ENCODE measurements at places on chromosomes 7 and 10.

- H3K27ac ChIP-seq: no peak overlapping the region
- H3K4me3 ChIP-seq: no peak overlapping the region
- no peaks in the 10 kb centered on the region for H3K27me3 ChIP-seq
- no peaks in the 10 kb centered on the region for H3K4me1 ChIP-seq
Measured at GRCh38 chr7:158746957-158747356, 42.4 kb upstream of the NCAPG2 start.

GRCh38 chr7:50423860-50424259 is 26.3 kb downstream of the FIGNL1 start:
- H3K27ac ChIP-seq: no peak overlapping the region
- H3K4me3 ChIP-seq: no peak overlapping the region
- no peaks in the 10 kb centered on the region for H3K36me3 ChIP-seq
- no peaks in the 10 kb centered on the region for H3K27me3 ChIP-seq
- no peaks in the 10 kb centered on the region for H3K4me1 ChIP-seq

GRCh38 chr10:85795460-85795859 is 571.1 kb downstream of the GRID1 start:
- H3K27ac ChIP-seq: no peak overlapping the region
- H3K4me3 ChIP-seq: no peak overlapping the region
- H3K27me3 ChIP-seq: peaks cover 4% of the 10 kb centered on the region
- no peak for DNase-seq

DNA sequence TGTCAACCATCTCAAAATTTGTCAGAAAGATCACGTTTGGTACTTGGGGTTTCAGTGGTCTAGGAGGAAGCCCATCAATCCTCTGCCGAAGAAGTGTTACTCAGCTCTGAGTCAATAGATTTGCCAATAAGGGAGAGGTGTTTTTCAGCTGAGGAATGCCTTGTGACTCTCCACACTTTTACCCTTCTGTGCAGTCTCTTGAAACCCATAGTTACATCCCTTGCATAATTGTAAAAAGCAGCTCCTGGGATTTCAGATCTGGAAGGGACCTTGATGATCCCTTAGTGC is 47.5 kb downstream of the INSYN2A start:
- H3K36me3 ChIP-seq: no peaks in the 10 kb centered on the region
- no peak overlapping the region for H3K4me3 ChIP-seq
- H3K4me1 ChIP-seq: no peaks in the 10 kb centered on the region
- no peaks in the 10 kb centered on the region for H3K27me3 ChIP-seq

- no peaks in the 10 kb centered on the region for H3K36me3 ChIP-seq
- no peak for DNase-seq
- H3K4me1 ChIP-seq: peaks cover 77% of the 10 kb centered on the region
- no peak overlapping the region for H3K27ac ChIP-seq
- no peak overlapping the region for H3K4me3 ChIP-seq
Measured at GRCh38 chr10:101833466-101833865, 10.1 kb downstream of the KCNIP2 start.

DNA sequence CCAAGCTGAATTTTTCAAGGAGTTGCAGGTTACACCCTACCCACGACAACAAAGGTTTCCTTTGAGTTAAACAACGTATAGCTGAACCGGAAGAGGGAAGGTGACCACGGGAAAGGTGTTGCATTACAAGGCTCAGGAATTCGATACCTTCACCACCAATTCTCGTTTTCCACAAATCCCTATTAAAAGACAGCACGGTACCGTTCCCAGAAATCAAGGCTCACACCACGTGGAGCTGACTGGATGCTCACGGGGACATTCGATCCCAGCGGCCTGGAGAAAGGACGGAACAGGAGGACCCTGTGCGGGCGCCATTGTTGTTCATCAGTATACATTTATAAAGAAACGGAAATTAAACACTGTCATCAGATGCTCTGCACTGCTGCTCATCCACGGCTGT is 56.4 kb downstream of the CTBP2 start:
- no peak for DNase-seq
- H3K27ac ChIP-seq: no peak overlapping the region
- no peaks in the 10 kb centered on the region for H3K36me3 ChIP-seq
- no peak overlapping the region for H3K4me3 ChIP-seq
- peaks cover 14% of the 10 kb centered on the region for H3K27me3 ChIP-seq
